ENCODE measurements at places on chromosomes 5 and 9.

DNA sequence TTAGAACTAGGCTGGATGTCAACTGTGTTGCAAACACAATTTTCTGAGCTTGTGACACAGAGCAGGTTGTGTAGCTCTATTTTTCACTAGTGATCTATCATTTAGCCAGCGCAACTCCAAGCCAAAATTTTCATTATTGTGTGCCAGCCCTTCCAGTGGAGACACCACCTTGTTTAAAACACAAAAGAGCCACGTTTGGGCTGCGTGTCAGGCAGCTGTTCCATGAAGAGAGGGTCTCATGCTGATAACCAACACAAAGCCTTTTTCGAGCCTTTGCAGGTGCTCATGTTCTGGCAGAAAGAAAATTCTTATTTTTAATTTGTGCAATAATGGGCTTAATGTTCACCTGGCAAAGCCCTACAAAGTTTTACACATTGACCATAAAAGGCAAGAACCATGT is 237.6 kb upstream of the RGMB start:
- no peak for DNase-seq

DNA sequence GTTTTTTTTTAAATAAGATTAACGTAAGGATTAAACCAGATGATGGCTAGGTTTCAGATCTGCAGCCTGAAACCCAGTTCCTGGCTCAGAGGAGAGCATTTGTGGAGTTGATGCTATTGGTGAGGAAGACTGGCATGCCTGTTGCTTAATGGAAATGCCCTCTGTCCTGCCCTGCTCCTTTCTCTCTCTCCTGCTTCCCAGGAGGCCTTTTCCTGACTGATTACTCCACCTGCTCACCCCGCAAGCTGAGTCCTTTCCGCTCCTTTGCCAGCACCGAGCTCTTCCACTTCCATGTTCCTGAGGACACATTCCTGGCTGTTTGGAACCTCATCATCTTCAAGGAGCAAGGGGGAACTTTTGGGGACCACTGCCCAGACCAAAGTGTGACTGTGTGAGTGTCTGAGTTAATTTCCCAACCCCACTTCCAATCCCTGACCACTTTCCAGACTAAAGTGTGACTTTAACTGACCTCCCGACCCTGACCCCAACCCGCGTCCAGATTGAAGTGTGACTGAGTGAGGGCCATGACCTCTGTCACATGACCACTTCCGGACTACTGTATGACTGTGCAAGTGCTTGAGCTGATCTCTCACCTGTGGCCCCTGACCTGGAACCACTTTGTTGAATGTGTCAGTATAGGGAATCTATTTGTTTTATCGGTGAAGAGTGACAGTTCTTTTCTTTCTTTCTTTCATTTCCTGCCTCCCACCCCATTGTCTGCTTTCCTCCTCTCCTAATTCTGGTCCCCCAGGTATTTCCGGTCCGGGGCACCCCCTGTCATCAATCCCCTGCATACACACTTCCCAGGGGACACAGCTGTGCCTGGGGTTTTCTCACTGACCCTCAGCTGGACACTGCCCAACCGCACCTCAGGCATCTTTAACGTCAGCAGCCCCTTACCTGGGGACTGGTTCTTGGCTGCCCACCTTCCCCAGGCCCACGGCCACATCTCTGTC is 5.5 kb downstream of the TMEM8B start:
- no peak for DNase-seq

DNA sequence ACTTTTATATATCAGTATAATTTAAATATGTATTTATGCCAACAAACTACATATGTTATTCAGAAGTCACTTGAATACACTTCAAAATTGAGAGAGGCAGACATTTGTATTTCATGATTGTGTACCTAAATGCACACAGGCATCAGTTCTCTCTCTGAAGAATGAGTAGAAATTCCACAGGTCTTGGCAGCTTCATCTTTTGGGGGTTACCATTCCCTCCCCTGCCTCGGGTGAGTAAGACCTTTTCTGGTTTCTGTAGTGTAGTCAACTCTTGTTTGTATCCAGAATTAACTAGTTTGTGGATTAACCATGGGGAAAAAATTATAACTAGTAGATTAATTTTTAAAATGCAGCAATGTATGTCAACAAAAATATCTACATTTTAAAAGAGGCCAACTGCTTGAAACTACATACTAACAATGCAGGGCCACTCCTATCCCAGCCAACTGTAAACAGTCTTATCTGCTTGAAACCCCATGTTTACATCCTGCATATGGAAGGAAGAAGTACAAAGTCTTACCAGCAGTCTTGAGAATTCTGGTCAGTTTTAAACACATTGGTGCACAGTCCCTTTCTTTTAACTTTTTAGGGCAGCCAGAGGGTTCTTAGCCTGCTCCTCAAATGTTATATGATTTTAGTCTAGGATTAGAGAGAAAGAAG is 339.6 kb upstream of the KIF2A start:
- no peak for DNase-seq

DNA sequence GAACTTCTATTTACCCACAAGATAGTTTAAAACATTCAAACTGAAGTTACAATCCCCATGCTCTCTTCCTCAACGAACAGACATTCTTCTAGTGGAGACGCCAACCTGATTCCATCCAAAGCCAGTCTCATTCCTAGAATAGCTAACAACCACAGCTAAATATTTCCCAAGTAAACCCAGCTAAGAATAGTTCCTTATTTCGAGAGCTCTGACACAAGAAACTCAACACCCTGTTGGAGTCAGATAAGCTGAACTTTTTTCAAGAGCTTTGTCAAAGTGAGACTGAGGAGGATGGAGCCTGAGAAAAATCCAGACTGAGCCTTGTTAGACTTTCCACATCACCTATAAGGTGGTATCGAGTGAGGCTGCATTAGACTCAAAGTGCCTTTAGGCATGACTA is 56.7 kb upstream of the RPS23 start:
- DNase-seq = no peak

GRCh38 chr9:20363233-20363632 is 259.1 kb downstream of the MLLT3 start:
- no peak for DNase-seq

- DNase-seq = no peak
Measured at GRCh38 chr5:122392824-122393223, 80.8 kb downstream of the SNCAIP start.

- DNase-seq = no peak
Measured at GRCh38 chr9:137388589-137389427, 34.2 kb downstream of the EXD3 start.

DNA sequence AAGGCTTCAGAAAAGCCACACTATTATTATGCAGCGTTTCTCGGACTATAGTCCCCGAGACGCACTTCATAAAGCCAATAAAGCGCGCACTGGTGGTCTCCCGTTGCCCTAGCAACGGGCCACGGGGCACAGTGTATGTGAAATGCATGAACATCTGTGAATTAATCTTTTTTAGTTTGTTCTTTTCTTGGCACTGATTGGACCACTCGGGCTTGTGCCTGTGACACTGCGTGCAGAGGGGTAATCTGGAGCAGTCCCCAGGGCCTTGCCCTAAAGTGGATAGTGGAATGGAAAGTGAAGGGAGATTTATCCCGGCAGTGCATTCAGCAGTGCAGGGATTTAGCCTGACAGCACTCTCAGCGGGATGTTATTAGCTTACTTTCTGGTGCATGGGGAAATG is 92.1 kb downstream of the TLE4 start:
- DNase-seq = peak; percentile 43

- no peak for DNase-seq
Measured at GRCh38 chr9:6625363-6625762, 20.2 kb downstream of the GLDC start.

- DNase-seq = no peak
Measured at GRCh38 chr9:4301296-4301695, 1.4 kb upstream of the GLIS3 start.

GRCh38 chr9:5568868-5569267 is 58.5 kb downstream of the PDCD1LG2 start:
- no peak for DNase-seq

DNA sequence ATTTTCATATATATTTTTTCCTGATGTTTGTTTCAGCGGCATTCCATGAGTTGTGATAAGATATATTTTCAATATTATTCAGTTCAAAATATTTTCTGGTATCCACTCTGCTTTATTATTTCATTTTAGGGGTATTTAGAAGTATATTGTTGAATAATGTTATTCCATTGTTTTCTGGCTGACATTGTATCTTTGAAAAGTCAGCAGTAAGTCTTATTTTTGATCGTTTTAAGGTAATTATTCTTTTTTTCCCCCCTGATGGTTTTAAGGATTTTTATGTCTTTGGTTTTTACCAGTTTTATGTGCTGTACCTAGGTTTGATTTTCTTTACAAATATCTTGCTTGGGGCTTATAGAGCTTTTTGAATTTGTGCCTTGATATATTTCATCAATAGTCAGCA is 6.6 kb upstream of the GLRA1 start:
- DNase-seq = no peak

DNA sequence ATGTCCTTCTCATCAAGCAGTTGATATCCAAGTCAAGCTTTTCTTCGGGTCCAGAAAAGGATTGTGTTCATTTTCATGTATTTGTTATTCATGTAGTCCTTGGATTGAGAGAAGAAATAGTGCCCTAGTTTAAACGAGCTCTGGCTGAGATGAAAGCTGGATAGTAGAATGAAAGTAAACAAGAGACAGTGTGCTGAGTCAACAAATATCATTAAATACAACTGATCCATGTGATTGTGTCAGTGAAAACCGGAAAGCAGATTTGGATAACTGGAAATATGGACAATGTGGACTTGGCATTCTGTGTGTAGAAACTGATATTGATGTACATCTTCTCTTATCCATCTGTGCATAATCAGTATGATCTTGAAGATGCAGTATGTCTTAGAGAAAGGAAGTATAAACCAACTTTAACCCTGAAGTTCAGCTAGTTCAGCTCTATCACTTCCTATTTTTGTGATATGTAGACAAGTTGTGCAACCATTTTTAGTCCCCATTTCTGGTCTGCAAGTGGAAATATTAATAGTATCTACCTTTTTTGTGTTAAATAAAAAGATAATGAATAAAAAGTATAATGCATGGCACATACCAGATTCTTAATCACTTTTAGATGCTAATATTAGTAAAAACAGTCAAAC is 4.4 kb downstream of the MUSK start:
- DNase-seq = no peak

- no peak for DNase-seq
Measured at GRCh38 chr5:73485715-73486114, 12.5 kb upstream of the BTF3 start.

- no peak for DNase-seq
Measured at GRCh38 chr5:14879937-14880589, 8.5 kb upstream of the ANKH start.

DNA sequence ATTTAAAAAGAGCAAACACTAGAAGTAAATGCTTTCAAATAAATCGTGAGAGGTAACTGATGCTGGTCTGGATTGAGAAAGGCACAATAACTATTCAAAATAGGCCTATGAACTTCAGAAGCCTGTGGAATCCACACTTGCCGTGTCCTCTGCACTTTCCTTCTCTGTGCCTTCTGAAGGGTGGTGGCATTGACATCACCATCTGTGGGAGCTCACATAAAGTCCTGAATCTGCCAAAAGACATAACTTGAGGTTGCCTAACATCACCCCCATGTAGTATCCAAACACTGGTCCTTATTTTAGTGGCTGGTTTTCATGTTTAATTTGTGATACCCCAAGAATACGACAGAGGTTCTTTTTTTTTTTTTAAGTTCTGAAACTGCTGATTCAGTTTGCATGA is 59.8 kb downstream of the IRF1 start:
- DNase-seq = no peak

GRCh38 chr9:81030027-81030426 is 659.3 kb downstream of the TLE1 start:
- DNase-seq = no peak

- DNase-seq = no peak
Measured at GRCh38 chr5:160297776-160298175, 14.6 kb downstream of the CCNJL start.

- no peak for DNase-seq
Measured at GRCh38 chr5:110203661-110204060, 513.9 kb downstream of the MAN2A1 start.

GRCh38 chr5:171486613-171487012 is 67.2 kb downstream of the FGF18 start:
- no peak for DNase-seq

DNA sequence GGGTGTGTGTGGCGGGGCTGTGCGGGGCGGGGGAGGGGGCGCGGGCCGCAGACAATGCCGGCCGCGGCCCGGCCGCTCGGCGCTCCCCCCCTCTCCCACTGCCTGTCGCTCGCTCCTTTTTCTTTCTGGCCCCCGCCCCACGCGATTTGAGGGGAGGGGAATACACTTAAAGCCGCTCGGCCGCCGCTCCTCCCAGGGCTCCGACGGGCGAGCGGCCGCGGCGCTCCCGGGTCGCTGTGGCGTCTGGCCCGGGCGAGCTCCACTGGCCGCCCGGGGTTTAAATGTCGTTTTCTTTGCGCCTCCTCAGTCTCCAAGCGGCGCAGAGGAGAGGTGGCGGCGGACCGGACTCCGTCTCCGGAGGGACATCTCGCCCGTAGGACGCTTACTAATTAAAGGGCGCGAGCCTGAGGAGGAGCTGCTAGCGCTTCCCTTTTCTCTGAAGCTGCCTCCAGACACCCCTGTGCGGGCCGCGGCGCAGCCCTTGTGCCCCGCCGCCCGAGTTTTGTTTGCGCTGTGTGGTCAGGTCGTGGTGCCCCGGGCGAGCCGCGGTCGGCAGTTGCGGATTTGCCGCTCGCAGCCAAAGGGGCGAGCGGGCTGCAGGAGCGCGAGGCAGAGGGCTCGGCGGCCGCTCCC is 1.4 kb downstream of the ZSWIM6 start:
- DNase-seq = peak; percentile 59

DNA sequence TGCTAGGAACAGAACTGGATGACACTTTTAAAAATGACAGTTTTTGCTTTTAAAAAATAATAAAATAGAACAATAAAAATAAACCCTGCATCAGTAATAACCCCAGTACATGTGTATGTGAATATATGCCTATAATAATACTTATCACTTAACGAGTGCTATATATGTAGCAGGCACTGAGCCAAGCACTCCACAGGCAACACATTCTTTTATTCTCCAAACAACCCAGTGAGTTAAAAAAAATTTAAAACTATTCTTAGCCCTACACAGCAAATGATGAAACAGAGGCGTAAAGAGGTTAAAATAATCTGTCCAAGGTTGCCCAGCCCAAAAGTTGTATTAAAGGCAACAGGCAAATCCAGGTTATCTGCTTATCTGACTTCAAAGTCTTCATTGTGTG is 124.5 kb upstream of the SMIM23 start:
- no peak for DNase-seq

DNA sequence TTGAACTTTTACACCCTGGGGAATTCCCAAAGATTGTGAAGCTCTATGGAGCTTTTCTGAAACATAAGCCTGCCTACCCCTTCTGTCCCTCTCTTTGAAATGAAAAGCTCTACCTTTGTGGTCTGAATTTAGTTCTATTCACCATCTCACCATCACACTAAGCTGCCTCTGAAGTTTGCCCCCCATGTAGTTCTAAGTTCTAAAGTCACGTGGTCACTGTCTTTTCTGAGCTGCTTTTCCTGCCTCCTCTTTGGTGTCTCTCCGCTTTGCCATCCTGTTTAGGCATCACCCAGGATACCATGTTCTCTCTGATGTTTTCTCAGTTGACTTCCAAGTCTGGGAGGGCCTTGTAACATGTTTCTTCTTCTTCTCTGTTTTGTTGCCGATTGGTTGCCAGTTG is 2206.6 kb downstream of the MAT2B start:
- DNase-seq = no peak

- DNase-seq = no peak
Measured at GRCh38 chr9:91426123-91426745, 2.6 kb upstream of the NFIL3 start.

Data from femur (tissue), 1 donor.